Stimulated activated CD8-positive, alpha-beta memory T cell treated with anti-CD3 and anti-CD28 coated beads, Interleukin-2, amount 100 ng/mL, for 1 hour (primary cell): ENCODE measurements at places on chromosomes 2 and 18.

DNA sequence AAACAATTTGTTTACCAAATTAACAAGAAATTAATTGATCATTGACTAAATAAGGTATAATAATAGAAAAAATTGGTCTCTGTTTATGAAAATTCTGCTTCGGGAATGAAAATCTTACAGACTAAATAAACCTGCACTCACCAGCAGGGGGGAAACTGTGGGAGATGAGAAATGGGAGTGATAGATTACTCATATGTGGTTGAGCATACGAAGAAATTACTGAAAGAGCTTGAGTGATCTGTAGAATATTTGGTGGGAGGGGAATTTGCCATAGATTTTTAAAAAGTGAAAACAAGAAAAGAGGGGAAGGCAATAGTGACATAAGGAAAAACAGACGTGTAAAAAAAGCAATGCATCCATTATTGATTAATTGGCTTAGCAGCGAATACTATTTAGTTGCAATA lies 2.2 kb downstream of the HMSD start:
- no peak for DNase-seq

- DNase-seq: no peak
These were observed 16.7 kb upstream of the LYPD6B start for GRCh38 chr2:149021761-149022160.

DNA sequence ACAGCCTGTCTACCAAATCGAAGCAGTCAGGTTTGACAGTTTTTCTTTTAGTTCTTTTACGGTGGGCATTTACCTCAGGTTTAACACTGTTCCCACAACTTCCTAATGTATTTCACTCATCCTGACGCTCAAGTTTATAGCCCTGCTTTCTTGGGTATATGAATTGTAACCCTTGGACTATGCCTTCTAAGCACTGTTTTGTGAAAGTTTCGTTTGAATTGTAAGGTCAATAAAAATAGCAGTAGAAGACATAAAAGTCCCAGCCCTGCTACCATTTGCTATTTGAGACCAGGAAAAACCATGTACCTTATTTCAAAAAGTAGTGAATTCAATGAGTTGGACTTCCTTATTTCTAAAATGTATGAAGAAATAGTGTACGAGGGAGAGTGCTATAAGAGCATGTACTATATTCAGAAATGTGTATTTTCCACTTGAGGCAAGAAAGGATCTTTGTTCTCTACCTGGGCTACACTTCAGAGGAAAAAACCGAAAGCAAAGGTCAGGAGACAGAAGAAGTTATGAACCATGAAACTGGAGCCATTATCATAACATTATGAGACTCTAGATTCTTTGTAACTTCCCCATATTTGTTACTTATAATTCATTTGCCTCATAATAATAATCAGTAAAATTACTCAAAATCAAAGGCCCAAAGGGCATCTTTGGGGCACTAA lies 1.9 kb upstream of the ZC3H15 start:
- no peak for DNase-seq

- DNase-seq: no peak
These were observed 219.5 kb upstream of the SKOR2 start for GRCh38 chr18:47470941-47471340.

DNA sequence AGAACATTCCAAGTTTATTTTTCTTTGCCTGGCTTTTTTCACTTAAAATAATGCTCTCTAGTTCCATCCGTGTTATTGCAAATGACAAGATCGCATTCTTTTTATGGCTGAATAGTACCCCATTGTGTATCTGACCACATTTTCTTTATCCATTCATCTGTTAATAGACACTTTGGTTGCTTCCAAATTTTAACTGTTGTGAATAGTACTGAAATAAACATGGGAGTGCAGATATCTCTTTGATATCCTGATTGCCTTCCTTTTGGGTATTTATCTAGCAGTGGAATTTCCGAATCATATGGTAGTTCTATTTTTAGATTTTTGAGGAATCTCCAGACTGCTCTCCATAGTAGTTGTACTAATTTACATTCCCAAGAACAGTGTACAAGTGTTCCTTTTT lies 230.5 kb downstream of the FIGN start:
- DNase-seq: no peak

DNA sequence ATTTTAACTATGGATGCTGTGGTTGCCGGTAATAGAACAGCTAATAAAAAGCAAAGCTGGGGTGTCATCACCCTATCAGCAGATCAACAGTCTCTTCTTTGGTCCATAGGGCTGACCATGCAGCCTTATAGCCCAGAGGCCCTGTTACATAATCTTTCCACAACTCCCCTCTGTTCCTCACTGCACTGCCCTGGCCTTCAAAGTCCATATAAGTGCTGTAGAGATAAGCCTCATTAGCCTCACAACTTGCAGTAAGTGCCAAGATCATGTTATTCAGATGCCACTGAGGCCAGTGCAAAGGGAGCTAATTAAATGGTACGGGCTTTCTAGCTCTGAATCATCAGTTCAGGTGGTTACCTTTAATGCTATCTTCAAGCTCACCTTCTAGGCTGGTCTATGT lies 89.7 kb upstream of the CXCR4 start:
- no peak for DNase-seq

GRCh38 chr2:86223140-86223926 lies 24.1 kb downstream of the MRPL35 start:
- DNase-seq: no peak

DNA sequence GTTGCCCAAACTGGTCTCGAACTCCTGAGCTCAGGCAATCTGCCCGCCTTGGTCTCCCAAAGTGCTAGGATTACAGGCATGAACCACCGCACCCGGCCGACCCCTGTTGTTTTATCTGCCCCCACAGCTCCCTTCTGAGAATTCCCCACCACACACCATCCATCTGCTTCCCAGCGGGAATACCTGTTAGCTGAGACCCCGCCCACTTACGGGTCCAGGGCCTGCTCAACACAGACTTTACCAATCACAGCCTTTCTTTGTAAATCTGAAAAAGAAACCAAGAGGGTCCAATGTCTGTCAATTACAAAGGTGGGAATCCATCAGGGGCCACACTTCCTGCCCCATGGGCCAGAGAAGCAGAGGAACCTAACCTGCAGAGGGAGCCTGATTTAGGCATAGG lies 14.2 kb upstream of the CABLES1 start:
- no peak for DNase-seq

DNA sequence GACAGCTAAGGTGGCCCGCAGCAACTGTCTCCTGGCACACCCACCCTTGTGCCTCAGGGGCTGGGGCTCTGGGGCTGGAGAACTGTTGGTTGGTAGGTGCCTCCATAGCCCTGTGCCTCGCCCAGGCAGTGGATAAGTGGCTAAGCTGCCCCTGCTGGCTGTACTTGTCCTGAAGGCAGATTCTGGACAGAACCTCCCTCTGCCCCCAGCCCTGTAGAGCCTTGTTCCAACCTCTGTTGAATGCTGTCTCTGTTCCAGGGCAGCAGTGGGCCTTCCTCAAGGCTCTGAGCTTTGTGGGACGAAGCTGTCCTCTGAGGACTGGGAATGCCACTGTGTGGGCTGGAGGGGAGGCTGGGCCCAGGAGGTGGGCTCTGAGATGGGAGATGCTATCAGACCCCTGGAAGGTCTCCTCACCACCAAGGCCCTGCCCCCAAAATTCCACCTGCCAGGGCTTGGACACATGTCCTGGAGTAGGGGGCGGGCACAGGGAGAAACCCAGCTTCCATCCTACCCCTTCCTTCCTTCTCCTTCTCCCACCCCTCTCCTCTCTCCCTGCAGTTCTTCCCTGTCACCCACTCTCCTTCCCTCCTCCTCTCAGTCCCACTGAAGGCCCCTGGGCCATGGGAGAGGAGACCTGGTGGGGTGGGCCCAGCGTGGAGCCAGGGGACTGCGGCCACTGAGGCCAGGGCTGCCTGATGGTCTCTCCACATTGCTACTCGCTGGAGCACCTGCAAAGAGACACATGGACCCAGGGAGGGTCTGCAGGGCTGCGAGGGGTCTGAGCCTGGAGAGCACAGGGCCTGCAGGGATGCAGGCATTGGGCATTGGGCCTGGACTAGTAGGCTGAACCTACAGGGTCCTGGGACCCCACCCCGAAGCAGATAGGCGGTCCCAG lies 1.7 kb upstream of the PDCD1 start:
- no peak for DNase-seq

DNA sequence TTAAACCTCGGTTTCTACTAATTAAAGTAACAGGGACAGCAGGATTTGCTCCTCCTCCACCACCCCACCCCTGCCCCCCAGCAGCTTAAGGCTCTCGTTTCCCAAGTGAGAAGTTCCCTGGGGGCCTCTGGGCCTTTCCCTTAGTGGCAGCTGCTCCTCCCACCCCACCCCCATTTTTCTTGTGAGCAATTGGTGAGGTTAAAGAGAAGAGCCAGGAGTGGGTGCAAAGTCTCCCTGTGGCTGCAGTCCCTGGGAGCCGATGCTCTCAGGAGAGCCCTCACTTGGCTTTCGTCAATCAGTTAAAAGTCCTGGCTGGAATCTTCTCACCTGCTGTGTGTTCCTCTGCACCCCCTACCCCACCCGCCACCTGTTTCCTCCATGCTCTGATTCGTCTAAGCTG lies 48.7 kb upstream of the AGAP1 start:
- no peak for DNase-seq

DNA sequence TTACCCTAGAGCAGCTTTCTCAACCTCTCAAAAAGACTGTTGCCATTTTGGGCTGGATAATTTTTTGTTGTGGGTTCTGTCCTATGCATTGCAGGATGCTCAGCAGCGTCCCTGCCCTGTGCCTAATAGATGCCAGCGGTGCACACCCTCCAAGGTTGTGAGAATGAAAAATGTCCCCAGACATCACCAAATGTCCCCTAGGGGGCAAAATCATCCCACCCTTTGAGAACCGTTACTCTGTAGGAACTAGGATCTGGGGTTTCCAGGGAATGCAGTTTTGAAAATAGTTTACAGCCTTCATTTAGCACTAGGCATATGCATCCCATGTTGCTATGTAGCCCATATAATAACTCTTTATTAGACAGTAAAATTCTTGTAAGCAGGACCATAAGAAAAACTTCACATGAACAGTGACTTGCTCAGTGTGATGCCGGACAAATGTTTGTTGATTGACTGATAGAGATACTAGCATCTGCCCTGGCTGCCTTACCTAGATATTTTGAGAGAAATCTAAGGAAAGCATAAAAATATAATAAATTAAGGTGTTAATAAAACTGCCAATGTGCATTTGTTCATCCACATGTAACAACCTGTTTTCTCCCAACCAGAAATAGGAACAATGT lies 79.2 kb upstream of the EPC2 start:
- DNase-seq: no peak

GRCh38 chr2:107062599-107063220 lies 176.7 kb upstream of the ST6GAL2 start:
- DNase-seq: no peak

DNA sequence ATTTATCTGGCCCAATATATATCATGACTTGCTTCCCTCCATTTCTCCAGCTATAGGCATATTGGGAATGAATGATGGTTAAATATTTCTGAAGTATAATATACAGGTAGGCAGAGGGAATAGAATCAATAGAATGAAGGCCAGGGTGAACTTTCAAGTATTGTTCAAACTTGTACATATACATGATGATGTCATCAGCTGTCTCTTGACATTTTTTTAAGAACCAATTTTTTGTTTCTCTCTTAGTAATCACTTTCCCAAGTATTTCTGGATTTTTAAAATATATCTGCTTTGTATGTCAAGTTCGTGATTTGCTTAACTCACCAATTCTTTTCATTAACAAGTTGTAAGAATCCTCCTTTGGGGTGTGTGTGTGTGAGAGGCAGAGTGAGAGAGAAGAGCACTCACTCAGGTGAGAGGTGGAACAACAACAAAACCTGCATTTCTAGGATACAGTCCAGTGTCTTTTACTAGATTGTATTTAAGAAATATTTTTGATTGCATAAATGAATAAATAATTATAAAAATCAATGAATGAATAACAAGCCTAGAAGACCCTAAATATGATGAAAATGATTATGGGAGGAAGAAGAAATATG lies 1239.1 kb downstream of the LRP1B start:
- no peak for DNase-seq

- no peak for DNase-seq
These were observed 36.8 kb upstream of the NCOA1 start for GRCh38 chr2:24454294-24454693.

DNA sequence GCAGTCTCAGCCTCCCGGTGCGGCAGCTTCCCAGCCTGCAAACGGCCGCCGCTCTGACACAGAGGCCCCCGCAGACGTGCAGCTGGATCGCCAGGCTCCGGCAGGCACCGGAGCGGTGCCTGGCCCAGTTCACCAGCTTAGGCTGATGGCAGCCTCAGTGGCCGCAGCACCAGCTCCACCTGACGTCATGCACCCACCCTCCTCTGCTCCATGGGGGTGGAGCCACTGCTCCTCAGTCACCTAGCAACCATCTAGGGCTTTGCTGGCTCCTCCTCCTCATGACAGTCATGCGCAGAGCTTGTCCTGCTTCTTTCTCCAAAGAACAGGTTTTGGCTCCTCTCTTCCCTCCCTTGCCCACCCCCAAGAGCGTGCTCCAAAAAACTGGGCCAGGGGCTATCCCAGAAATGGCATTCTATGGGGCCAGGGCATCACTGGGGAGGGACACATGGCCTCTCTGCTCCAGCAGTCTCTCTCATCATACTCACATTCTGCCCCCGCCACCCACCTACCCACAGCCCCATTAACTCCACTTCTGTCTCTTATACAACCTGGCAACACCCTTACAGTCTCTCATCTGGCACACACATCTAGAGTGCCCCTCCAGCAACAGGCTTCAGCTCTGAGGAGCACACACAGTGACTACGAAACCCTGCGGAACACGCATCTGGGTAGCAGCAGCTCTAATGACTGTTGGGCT lies 5.5 kb downstream of the DCTN1 start:
- DNase-seq: no peak

DNA sequence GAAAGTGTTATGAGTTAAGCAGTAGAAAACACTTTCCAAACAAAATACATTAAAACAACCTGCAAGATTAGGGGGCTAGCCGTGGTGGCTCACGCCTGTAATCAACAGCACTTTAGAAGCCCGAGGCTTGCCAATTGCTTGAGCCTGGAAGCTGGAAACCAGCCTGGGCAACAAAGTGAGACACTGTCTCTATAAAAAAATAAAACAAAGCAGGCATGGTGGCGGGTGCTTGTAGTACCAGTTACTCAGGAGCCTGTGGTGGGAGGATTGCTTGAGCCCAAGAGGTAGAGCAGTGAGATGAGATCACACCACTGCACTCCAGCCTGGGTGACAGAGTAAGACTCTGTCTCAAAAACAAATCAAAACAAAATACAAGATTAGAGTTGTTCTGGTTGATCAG lies 208.3 kb downstream of the ERBB4 start:
- no peak for DNase-seq

DNA sequence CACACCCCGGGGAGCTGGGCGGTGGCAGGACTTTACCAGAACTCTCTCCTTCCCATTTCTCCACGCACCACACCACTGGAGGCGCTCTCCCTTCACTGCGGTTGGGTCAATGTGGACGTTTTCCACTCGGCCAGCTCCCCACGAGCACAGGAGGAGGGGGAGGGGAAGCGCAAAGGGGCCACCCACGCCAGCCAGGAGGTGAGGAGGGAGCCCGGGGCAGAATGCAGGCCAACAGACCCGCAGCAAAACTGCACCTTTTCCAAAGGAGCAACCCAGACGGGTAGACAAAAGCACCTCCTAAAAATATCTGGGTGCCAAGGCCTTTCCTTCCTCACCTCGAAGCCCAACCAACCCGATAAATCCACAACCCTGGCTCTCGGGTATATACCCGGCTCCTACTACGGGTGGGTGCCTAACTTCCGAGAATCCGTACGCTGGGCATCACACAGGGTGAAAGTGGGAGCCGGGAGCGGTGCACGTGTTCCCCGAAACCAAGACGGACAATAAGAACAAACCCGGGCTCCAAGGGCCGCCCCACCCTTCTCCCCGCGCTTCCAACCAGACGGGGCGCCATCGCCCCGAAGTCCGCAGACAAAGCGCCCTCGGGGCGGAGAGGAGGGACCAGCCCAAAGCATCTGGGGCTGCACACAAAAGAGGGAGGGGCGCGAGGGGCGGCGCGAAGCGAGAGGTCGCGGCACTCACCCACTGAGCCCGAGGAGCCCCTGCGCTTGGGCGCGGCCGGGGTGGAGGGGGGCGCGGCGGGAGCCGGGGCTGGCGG lies 1.0 kb downstream of the RTN4 start:
- DNase-seq: no peak
